ENCODE measurements at places on chromosomes 3 and 15.

DNA sequence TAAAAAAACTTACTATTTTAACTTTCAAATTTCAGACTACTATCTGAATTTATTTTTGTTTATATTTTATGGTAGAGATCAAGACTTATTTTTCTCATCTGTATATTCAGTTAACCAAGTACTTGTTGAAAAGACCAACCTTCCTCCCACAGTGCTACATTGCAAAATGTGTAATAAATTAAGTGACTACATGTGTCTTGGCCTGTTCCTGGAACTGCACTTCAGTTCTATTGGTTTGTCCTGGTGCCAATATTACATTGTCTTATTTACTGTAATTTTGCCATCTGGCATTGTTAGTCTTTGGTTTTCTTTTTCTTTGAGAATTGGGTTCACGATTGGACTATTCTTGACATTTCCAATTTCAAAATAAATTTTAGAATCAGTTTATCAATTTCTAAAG is 138.4 kb upstream of the KCNMB2 start:
- DNase-seq: no peak

DNA sequence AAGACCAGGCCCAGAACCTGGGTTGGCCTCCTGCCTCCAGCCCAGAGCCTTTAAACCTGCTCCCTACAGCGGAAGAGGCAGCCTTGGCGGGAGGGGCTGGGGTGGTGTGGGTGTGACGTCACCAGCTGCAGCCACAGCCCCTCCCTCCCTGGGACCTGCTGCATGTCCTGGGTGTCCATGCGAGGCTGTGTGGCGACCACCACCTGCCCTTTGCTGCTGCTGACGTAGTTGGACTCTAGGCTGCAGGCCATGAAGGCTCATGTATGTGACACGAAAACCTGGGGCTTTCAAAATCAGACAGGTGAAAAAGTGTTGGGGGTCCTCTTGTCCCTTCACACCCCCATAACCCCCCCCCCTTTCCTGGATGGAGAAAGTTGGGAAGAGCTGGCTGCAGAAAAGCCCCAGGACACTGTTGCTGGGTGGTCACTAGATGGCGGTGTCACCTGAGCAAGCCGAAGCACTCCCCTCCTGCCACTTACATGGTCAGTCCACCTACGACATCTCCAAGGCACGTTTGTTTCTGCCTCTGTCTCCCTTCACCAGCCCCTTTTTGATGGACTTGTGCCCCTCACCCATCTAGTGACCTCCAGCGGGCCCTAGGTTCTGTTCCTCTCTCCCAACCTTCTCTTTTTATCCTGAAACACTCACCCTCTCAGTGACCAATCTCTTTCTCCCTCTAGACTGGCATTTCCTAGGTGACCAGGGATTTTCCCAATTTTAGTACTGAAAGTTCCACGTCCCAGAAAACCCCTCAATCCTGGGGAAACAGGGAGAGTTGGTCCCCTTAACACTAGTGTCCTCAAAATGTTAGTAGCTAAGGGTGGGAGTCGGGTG is 35.2 kb downstream of the SLC6A20 start:
- peak; percentile 6 for DNase-seq

DNA sequence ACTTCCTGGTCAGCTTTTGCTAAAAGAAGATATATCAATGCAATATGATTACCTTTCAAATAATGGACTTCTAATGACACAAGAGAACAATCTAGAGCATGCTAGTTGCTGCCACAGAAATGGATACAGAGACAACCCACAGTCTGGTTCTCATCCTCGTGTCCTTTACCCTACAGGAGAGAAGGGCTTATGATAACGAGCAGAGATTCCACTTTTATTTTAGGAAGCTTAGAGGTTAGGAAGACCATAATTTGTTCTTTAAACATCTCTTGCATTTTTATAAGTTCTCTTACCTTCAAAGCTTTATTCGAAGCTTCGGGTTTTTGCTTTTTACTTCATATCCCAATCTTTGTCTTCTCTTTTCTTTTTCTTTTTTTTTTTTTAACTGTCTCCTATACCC is 39.1 kb downstream of the FILIP1L start:
- no peak for DNase-seq

- DNase-seq: no peak
Observed at GRCh38 chr3:56711344-56711743, 28.3 kb upstream of the TASOR start.

DNA sequence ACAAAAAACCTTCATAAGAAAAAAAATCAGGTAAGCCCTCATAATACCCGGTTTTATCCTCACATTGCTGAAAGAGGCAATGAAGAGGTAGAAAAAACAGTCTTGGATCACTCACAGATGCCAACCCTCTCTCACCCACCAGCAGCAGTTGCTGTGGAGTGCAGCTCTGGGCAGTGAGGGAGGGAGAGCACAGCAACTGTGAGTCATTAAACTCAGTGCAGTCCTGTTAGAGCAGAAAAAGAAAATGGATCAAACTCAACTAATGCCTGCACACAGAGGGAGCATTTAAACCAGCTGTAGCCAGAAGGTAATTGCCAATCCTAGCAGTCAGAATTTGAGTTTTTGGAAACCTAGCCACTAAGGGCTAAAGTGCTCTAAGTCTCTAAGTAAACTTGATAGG is 1050.6 kb upstream of the ALCAM start:
- DNase-seq: no peak

DNA sequence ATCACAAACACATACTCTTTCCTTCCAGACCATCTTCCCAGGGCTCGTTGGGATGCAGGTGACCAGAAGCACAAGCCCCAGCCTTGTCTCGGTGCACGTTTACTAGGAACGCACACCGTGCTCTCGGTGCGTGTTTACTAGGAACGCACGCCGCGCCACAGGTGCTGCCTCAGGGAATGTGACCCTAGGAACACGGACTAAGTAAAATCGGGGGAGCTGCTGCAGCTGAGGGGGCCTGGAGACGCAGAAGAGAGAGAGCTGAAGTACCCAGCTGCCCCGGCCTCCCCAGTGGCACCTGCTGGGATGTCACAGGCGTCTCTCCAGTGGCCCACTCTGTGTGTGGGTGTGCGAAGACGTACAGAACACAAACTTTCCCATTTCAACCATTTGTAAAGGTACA is 91.0 kb upstream of the SNRPA1 start:
- no peak for DNase-seq

- DNase-seq: no peak
Observed at GRCh38 chr15:70687482-70687881, 75.9 kb downstream of the UACA start.

DNA sequence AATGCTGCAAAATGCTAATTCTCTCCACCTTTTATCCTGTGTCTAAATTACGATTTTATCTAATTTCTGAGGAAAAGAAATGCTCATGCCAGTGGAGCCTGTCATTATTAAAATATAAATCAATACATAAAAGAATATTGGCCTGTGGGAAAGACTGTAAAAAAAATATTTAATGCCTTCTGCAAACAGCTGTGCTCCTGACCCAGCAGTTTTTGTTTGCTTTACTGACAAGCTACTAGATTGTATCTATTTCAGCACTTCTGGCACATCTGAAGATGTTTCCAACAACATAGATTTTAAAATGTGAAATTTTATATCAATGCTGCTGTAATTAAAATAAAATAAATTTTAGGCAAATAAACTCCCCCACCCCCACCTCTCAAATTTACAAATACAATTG is 493.6 kb upstream of the AGTR1 start:
- DNase-seq: no peak

DNA sequence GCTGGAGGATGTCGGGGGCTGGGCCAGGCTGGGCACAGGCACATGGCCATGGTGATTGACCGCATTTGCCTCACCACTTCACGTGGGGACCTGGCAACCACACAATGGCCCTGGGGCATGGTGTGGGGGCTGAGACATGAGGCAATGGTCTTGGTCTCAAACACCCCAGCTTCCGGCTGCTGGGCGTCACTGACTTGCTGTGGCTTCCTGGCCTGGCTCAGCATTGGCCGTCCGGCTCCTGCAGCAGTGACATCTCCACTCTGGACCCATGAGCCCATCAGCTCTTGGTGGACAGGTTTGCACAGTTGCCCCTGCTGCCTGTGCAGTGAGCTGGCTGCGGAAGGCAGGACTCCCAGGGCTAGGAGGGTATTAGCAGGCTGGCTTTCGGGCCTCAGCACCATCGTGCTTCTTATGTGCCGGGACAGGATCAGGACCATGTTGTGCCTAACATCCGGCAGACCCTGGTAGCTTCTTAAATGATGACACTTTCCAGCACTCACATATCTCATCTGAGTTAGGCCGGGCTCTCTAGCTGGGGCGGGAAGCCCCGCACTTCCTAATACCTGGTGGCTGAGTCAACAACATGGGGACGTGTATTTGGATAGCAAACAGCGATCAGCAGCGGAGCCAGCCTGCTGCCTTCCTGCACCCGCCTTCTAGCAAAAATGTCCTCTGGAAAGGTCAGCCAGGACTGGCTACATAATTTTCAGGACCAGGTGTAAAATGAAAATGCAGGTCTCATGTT is 34.1 kb downstream of the ZNF710 start:
- no peak for DNase-seq

- DNase-seq: no peak
Observed at GRCh38 chr3:23113455-23114171, 89.5 kb upstream of the UBE2E2 start.

DNA sequence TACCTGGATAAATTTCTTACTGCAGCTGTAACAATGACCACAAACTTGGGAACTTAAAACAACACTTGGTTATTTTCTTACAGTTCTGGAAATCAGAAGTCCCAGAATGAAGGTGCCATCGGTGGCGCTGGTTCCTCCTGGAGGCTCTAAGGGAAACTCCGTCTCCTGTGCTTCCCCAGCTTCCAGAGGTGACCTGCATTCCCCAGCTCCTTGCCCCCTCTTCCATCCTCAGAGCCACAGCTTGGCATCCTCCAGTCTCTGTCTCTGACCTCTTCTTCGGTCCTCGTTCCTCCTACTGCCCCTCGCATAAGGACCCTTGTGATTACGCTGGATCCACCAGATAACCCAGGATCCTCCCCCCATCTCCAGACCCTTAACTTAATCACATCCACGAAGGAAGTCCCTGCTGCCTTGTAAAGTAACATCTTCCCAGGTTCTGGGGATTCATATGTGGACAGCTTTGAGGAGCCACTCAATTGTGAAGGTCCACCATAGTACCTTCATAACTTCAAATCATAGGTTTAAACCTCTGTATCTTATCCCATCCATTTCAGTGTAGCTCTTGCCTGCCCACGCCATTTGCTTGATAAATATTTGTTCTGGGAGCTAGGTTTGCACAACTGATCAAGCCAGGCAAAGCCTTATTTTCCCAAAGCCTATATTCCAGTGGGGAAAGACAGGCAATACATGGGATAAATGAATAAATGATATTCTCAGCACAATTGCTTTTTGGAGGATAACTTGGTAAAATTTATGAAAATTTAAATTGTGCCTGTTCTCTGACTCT is 34.8 kb downstream of the KLF15 start:
- no peak for DNase-seq

All from stimulated activated CD8-positive, alpha-beta memory T cell treated with anti-CD3 and anti-CD28 coated beads, Interleukin-4, amount 100 ng/mL, for 4 hours (primary cell).